ENCODE measurements at places on chromosomes 4 and X. TPM values are rescaled to one million over a fixed set of nuclear protein-coding genes. Genes with fewer than 3 reads are reported as not detected.
A peak's percentile ranks its signal among the peaks of the same experiment; 100 is the strongest.

Gene LAP3
- total RNA-seq, result 55.6 TPM

GRCh38 chr4:24489870-24490269 lies 94.5 kb downstream of the DHX15 start:
- DNase-seq, result peak; percentile 62

DNA sequence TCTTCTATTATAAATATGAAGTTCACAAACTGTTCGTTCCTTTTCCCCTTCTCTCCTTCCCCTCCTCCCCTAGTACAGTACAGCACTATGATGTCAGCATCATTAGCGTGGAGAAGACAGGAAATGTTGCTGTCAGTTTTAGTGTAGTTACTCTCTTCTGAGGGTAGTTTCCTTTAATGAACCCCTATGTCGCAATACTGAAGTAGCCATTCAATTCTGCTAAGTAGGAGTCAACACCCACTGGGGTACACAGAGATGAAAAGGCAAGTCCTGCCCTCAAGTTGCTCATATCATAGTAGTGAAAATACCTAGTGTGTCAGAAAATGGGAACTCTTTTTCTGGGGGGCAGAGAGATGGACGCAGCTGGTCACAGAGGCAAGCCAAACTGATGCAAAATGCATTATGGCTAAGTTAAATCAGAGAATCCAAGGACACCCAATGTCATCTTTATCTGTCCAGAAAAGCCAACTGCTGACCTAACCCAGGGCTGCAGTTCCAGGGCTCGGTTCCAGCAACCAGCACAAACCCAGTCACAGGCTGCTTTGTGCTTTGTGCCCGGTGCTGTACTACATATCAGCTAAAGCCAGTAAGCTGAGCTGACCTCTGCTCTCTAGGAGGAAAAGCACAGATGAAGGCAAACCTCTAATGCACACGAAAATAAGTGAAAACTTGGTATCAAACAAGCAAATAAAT lies 31.5 kb downstream of the GRIA3 start:
- DNase-seq, result peak; percentile 52

GRCh38 chr4:14783011-14783877 lies 219.0 kb upstream of the CPEB2 start:
- DNase-seq, result no peak

DNA sequence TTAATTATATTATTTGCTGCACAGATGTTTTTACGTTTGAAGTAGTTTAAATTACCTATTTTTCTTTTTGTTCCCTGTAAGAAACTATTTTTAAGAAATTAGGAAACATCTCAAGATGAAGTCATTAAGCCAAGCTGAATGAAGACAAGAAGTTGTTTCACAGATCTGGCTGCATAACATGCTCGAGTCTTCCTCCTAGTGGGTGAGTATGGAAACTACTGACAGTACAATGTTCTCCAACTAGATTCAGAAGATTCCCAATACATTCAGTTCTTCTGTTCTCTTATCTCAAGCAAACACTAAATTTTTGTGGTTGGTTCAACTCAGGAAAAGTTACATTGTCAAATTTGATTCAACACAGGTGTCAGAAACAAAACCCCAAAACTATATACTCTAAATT lies 256.8 kb upstream of the VCX start:
- DNase-seq, result no peak

DNA sequence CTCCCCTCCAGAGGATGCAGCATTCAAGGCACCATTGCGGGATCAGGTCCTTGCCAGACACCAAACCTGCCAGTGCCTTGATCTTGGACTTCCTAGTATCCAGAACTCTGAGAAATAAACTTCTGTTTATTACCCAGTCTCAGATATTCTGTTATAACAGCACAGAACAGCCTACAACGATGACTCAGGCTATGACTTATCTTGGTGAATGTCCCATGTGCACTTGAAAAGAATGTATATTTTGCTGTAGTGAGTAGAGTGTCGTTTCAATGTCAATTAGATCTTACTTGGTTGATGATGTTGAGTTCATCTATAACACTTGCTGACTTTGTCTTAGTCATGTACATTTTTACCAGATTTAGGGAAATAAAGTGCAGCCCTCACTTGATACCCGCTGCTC lies 34.5 kb upstream of the PGRMC1 start:
- DNase-seq, result no peak
